ENCODE measurements at places on chromosomes 3 and 15.

DNA sequence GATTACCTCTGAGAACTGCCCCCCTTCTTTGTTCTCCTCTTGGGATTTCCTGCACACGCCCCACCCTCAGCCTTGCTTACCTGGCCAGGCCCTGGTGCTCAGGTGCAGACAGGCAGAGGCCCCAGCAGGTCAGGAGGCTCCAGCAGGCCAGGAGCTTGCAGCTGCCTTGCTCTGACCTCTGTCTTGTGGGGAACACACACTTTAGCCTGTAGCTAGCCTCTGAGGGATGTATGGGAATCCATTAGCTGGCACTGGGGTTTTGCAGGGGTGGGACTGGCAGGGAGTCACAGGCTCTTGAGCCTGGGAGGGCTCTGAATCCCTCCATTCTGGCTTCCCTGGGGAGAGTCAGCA, 2.7 kb downstream of the SMAD6 start:
- DNase-seq = no peak

DNA sequence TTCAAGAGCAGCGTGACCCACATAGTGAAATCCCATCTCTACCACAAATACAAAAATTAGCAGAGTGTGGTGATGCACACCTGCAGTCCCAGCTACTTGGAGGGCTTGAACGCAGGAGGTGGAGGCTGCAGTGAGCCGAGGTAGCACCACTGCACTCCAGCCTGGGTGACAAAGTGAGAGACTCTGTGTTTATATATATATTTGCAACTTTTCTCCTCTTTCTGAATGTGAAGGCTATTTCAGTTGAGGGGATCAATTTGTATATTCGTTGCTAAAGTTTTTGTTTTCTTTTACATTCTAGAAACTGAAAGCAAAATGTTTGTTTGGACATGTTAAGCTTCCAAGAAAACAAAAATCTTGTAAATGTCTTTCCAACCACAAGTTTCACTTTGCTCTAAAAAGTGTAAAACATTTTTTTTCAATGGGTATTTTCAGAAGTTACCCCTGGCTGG, 29.8 kb upstream of the FAM98B start:
- no peak for DNase-seq

GRCh38 chr3:114363554-114364202, 69.8 kb downstream of the TIGIT start:
- no peak for DNase-seq

DNA sequence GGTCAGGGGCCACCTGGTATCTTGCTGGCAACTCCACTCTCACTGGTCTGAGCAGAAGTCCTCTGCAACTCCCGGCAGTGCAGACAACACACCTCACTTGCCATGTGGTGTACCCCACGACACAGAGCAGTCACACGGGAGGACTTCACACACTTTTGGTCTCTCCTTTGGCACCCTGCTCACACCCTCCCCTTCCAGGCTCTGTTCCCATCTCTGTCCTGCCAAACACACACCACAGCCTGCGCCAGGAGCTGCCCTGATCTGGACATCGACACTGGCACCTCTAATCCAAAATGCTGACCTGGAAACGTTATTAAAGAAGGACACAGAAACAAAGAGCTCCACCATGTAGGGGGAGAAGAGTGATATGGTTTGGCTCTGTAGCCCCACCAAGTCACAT, 57.2 kb downstream of the SLC41A3 start:
- DNase-seq = no peak

GRCh38 chr15:98805434-98806274, 157.3 kb downstream of the IGF1R start:
- no peak for DNase-seq

GRCh38 chr3:64462203-64462602, 225.6 kb downstream of the ADAMTS9 start:
- DNase-seq = no peak

GRCh38 chr3:64390893-64391292, 165.6 kb upstream of the PRICKLE2 start:
- no peak for DNase-seq

DNA sequence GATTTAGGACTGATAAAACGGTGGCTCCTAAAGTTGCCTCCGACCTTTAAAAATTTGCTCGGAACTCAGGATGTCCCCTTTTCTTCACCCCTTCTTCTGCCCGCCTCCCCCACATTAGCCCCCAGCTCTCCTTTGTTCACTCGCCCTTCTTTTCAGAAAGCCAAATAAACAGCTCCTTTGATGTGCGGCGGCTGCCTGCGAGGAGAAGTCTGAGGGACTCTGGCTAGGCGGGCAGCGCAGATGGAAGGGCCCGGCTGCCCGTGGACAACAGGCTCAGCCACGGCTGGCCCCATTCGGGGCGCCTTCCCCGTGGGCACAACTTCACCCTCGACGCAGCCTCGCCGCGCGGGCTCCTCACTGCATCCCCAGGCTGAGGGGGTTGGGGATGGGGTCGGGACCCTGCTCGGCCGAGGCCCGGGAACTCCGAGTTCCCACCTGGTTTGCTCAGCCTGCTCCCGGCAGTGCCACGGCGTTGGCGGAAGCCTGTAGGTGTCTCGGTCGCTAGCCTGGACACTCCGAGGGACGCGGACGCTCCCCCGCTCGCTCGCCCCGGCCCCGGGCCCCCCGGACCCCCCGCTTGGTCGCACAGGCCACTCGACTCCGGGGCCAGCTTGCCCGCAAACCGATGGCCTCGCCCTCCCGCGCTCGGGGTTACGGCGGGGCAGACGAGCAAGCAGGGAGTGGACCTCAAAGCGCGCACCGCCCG, 897 bp upstream of the TLE3 start:
- peak; percentile 15 for DNase-seq

- DNase-seq = no peak
Observed at GRCh38 chr3:117408811-117409210, 699.2 kb downstream of the TUSC7 start.

DNA sequence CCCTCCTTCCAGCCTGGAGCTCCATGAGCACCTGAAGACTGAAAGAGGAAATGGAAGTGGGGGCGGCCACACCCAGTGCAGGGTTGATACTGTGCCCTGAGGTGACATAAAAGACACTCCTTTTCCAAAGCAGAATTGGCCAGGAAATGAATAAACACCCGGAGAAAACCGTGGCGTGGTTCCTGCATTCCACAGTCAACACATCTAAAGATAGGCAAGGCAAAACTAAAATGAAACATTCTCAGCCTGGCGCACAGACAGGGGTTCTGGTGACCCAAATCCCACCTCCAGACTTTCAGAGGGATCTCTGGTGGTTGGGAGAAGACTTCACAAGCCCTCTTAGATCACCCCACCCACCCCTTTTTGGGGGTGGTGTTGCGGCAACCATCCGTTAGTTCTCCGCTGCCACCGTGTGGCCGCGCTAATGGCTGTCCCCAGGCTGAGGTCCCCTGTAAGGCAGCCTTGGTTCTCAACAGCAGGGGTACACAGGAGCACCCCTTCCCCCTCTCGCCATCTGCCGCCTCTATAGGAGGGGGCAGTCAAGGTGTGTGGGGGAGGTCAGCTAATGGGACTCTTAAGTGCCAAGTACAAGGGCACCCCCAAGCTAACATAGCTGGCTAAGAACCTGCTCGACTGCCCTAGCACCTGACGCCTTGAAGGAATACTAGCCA, 2.5 kb upstream of the MST1R start:
- DNase-seq = no peak

GRCh38 chr3:5149306-5149880, 27.3 kb downstream of the ARL8B start:
- DNase-seq = no peak

DNA sequence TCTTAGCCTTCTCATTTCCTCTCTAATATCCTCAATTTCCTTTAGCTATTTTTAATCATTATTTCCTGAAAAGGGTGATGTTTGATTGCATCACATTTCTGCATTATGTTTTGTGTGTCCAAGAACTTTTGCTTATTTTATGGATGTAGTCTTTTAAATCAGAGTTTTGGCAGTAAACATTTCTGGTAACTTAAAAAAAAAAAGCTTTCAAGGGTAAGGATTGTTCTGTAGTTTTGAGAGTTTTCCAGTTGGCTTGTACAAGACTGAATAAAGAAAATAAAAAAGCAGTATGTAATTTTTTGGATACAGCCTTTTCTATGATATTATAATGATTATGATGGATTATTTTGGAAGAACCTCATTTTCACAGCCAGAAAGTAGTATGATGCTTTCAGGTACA, 99.4 kb downstream of the DHX36 start:
- no peak for DNase-seq

DNA sequence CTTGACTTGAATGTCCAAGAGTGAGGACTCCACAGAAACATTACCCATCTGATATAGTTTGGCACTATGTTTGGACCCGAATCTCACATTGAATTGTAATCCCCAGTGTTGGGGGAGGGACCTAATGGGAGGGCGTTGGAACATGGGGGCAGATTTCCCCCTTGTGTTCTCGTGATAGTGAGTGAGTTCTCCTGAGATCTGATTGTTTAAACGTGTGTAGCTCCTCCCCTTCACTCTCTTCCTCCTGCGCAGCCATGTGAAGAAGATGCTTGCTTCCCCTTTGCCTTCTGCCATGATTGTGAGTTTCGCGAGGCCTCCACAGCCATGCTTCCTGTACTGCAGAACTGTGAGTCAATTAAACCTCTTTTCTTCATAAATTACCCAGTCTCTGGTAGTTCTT, 273.9 kb upstream of the TBC1D5 start:
- no peak for DNase-seq

DNA sequence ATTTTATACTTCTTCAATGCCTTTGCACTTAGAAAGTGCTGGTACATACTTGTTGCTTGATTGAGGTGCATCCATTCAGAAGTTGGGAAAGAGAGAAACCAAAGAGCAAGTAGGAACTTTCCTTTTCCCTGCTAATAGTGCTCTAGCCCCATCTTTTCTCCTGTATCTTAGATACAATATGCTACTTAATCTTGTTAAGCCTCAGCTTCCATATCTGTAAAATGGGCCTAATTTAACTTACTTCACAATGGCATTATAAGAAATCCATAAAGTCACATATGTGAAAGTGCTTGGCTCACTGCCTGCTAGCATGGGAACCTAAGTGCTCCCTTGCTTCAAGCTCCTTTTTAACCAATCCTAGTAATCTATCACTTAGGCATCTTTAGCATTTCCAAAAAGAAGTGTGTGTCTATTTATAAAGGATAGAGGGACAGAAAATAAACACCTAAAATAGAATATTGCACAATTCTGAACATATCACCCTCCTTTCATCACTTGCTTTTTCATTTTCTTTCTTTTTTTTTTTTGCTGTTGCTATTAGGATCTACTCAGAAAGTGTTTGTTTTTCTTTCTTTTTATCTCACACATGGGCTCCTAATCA, 28.1 kb downstream of the KCNAB1 start:
- DNase-seq = no peak

- DNase-seq = no peak
Observed at GRCh38 chr3:143806038-143806437, 42.2 kb downstream of the SLC9A9 start.

GRCh38 chr3:115246461-115247020, 99.5 kb upstream of the ZBTB20 start:
- no peak for DNase-seq

DNA sequence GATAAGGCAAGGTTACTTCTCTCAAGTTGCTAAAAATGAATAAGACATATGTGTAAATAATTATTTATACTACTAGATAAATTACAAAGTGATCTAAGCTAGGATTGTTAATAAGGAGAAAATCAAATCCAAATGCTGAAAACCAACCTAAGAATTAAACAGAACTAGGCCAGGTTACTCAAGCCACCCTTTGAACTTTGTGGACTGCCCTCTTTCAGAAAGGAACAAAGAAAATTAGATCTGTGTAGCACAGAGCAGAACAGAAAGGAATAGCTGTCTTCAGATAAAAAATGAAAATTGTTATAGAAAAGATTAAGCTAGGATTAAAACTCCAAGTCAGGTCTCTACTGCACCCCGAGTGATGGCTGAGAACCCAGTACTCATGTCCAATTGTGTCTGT, 158.2 kb upstream of the LRIG1 start:
- no peak for DNase-seq

DNA sequence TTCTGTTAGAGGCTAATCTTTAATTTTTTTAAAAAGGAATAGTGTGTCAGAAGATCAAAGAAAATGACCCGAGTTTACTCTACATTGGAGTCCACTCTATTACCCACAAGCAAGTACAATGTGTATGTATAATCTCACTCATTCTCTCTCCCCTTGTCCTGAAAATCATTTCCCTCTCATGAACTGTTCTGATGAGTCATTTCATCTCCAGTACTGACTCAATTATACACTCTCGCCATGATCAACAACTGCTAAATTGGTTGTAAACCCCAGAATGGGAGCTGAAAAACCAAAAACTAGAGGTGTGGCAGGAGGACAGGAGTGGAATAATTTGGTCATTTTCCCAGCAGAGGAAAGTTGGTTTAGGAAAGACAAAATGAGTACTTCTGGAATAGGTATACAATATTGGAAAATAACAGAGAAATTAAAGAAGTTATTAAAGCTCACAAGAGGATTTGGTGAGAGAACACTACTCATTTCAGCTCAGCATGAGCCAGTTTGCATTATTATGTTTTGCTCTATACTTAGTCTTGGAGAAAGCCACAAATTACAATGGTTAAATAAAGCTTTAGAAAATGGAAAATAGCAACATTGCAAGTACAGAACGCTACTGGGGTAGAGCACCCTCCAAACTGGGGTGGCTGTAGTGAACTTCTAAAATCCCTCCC, 144.3 kb upstream of the PFN2 start:
- no peak for DNase-seq

GRCh38 chr15:68368731-68369435, 63.1 kb downstream of the ITGA11 start:
- DNase-seq = no peak

GRCh38 chr3:25834346-25834745, 44.5 kb downstream of the OXSM start:
- no peak for DNase-seq

- no peak for DNase-seq
Observed at GRCh38 chr15:71508081-71508682, 302.2 kb upstream of the NR2E3 start.

DNA sequence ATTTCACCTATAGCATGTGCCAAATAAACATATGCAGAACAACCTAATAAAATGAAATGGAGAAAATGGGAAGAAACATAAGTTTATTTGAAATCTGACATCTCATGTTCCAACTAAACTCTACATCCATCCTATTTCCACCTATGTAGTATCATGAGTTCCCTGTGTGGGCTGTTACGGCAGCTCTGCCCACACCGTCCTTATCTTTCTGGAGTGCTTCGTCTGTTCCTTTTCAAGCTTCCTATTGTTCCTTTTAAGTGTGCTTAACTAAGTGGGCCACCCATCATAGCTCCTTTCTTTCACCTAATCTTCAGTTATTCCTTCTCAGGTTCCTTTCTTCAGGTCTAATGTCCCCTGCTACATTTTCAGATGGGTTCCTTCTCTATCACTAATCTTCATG, 17.3 kb downstream of the RYR3 start:
- DNase-seq = no peak

DNA sequence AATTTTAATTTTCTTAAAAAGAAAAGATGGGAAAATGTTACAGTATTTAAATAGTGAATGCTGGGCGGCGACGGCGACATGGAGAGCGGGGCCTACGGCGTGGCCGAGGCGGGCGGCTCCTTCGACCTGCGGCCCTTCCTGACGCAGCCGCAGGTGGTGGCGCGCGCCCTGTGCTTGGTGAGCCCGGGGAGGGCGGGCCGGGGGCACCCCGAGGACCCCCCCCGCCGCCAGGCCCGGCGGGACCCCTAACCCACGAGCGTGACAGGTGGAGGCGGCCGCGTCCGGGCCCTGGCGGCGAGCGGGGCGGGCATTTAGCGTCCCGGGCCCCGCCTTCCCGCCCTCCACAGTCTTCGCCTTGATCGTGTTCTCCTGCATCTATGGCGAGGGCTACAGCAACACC, 38.4 kb upstream of the GOLGA8J start:
- DNase-seq = no peak

All from activated CD8-positive, alpha-beta memory T cell treated with anti-CD3 and anti-CD28 coated beads for 48 hours (primary cell).